ENCODE measurements at places on chromosomes 3 and 15. TPM values are rescaled to one million over a fixed set of nuclear protein-coding genes. Genes with fewer than 3 reads are reported as not detected.

Gene DPPA2
- not detected for total RNA-seq

Gene COMMD4
- total RNA-seq = 42.1 TPM

Gene XYLB
- total RNA-seq = 0.57 TPM

Gene MITF
- 71.0 TPM for total RNA-seq

Gene TMC3
- not detected for total RNA-seq
